Right cardiac atrium (tissue), 5 donors: ENCODE measurements at places on chromosomes 13 and 19. TPM values are rescaled to one million over a fixed set of nuclear protein-coding genes. Genes with fewer than 3 reads are reported as not detected.
A peak's percentile ranks its signal among the peaks of the same experiment; 100 is the strongest.

GRCh38 chr13:31775686-31776085 lies 36.4 kb downstream of the RXFP2 start:
- peak; percentile 65 for DNase-seq

DNA sequence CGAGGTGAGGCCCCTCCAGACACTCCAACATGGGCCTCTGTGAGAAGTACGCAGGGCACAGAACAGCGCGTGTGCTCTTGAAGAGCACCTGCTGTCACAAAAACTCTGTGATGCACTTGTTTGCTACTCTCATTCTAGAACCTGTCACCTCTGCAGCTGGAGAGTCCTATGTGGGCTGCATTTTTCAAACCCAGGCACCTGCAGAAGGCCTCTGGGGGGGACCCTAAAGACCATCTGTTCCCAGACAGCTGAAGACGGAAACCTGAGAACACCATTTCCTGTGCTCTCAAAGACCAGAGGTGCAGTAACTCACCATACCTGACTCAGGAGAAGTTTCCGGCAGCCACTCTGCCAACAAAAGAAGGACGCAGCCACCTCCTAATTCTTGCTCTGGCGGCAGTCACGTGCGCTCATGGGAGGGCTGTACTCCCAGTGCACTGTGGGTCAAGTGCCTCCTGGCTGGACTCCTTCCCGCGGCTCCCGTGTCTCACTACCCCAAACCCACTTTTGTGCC lies 28.1 kb downstream of the RANBP3 start:
- peak; percentile 70 for DNase-seq

The PEG3 gene
- total RNA-seq: 16.1 TPM

The CASP14 gene
- not detected for total RNA-seq

DNA sequence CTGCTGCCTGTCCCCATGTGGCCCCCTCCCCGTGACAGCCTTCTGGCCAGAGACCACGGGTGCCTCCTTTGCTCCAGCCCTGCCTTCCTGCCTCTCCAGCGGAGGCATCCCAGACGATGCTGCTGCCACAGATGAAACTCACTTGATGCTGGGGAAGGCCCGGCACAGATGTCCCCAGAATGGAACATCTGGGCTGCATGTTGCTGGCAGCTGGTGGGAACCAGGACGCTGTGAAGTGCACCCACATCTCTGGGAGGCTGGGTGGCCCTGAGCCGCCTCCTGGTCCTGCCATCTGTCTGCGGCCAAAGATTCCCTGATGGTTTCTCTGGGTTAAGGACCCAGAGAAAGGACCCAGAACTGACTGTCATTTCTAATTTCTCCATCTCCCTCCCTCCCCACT lies 51.9 kb upstream of the PTPRS start:
- DNase-seq: no peak

GRCh38 chr13:107730813-107731212 lies 484.5 kb downstream of the LIG4 start:
- no peak for DNase-seq

The ZNF625 gene
- total RNA-seq: 4.3 TPM

DNA sequence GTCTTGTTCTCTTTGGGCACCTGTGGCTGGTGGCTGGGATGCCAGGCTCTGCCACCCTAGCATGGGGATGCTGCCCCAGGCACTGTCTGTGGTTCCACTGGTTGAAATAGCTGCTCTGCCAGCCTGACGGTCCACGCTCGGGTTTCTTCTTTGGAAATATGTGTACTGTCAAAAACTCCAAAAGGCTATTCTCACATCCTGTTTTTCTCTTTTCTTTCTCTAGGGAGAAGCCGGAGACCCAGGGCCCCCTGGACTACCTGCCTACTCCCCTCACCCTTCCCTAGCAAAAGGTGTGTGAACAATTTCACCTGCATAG lies 115.0 kb downstream of the RAB20 start:
- DNase-seq: no peak

DNA sequence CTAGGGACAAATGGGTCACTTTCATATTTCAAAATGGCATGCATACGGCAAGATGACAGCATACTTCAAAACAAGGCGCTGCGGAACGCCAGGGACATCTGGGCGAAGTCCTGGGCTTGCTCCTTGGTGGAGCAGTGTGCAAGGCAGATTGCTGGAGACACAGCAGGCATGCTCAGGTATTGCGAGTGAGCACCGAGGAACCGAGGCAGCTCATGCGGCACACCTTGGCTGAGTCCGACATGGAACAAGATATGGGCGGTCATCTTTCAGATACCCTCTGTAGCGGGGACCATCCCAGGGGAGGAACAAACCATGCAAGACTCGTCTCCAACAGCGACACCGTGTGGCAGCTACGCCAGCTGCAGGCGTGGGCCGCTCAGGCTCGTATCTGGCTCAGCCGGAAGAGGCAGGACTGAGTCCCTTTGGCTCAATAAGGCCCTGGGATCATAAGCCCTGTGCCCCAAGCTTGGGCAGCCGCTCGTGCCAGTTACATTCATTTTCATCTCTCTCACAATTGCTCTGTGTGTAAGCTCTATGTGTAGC lies 112.4 kb downstream of the NUFIP1 start:
- no peak for DNase-seq

The POGLUT2 gene
- total RNA-seq: 2.7 TPM

- DNase-seq: no peak
Measured at GRCh38 chr13:48641404-48641803, 12.3 kb upstream of the CYSLTR2 start.
